NCI-H748 treated with DMSO at 0.1 percent for 48 hours (cell line): ENCODE measurements at places on chromosomes 16 and 17.

DNA sequence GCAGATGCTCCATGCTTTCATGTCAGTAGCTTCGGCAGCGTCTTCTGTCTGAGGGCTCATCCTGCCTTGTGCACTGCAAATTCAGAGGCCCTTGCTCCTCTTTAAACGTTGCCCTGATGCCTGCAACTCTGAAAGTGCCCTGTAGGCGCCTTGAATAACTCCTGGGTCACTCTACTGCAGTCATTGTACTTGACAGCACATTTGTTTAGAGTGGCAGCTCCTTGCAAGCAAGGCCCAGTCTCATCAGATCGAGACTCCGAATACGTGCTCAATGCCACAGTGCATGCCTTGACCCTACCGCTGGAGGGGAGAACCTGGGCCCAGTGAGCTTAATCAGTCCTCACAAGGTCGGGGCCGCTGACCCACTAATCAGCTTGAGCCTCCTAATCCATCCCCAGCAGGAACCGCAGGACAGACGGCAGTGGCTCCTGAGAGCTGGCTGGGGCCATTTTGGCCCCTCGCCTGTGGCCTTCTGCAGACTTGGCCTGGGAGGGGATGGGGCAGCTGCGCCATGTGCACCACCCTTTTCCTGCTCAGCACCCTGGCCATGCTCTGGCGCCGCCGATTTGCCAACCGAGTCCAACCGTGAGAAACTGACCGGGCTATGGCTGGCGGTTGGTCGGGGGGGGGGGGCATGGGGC is at the start of gene PRCD:
Gene PRCD (plus strand): TSS at position 414 of the 641 bp plus-strand sequence. CDS start 98 bp downstream, at position 512.
- DNase-seq = no peak

DNA sequence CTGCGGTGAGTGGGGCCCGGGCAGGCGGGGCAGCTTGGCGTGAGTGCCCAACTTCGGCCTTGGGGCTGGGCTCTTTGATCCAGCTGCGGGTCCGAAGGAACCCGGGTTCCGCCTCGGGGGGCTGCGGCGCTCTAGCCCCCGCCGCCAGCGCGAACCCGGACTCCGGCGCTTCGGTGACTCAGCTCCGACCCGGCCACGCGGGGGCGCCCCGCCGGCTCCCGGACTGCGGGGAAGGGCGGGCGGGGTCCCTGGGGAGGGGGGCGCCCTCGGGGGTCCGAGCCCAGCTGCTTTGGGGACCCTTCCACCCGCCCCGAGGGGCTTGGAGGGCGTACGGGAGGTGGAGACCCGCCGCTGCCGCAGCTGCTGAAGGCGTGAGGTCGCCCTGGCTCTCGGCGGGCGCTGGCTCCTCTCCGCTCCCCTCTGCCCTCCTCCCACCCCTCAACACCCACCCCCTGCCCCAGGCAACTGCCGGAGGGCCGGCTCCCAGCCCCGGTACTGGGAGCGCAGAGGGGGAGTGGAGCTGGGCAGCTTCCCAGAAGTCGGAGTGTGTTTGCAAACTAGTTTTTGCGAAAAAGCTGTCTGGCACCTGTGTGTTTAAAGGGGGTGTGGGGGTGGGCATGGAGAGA is 516 bp downstream of the CPNE2 start:
- DNase-seq = no peak

DNA sequence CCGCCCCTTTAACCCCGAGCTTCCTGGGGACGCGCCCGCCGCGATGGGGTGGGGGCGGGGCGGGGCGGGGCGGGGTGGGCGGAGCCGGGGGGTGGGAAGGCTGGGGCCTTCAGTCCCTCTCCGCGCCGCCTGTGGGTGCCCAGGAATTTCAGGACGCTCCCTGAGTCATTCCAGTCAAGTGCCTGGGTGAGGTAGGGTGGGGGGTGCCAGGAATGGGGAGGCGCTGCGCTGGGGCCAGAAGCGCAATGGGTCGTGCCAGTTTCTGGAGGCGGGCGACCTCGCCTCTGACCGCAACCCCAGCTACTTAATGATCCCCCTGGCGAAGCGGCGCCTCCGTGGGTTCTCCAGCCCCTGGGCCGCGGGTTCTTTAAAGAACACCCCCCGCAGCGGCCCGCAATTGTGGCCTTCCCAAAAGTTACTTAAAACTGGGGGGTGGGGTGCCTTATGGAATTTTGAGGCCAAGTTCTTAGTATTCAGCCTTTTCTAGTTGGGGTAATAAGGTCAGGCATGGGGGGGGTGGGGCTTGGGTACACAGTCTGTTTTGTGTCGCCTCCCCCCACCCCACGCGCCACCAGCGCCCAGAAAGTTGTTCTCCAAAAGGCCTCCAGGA is 826 bp upstream of the GSE1 start:
- DNase-seq = peak; percentile 29

- no peak for DNase-seq
Observed at GRCh38 chr17:512311-512710, 159.7 kb upstream of the RPH3AL start.

GRCh38 chr17:8745586-8746500 is 1.2 kb upstream of the CCDC42 start:
- DNase-seq = peak; percentile 60

DNA sequence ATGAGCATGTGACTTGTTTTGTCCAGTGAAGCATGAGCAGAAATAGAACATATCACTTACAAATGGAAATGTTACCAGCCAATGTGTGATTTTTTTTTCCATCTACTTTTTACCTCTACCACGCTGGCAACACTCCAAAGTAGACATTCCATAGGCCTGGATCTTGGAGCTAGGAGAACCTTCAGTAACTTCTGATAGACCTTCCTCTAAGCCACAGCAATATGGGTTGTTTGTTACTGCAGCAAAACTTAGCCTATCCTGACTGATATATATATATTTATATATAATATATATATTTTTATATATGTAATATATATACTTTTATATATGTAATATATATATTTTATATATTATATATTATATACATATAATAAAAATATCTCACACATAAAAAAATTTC is 284.4 kb upstream of the XYLT1 start:
- no peak for DNase-seq

GRCh38 chr16:1561836-1562235 is 28.4 kb downstream of the TMEM204 start:
- DNase-seq = no peak

- DNase-seq = no peak
Observed at GRCh38 chr17:17845046-17845775, 8.4 kb upstream of the SREBF1 start.

GRCh38 chr16:85236818-85237150 is 124.5 kb upstream of the CIBAR2 start:
- no peak for DNase-seq

- DNase-seq = peak; percentile 80
Observed at GRCh38 chr17:32755045-32755805, 121.7 kb downstream of the MYO1D start.

DNA sequence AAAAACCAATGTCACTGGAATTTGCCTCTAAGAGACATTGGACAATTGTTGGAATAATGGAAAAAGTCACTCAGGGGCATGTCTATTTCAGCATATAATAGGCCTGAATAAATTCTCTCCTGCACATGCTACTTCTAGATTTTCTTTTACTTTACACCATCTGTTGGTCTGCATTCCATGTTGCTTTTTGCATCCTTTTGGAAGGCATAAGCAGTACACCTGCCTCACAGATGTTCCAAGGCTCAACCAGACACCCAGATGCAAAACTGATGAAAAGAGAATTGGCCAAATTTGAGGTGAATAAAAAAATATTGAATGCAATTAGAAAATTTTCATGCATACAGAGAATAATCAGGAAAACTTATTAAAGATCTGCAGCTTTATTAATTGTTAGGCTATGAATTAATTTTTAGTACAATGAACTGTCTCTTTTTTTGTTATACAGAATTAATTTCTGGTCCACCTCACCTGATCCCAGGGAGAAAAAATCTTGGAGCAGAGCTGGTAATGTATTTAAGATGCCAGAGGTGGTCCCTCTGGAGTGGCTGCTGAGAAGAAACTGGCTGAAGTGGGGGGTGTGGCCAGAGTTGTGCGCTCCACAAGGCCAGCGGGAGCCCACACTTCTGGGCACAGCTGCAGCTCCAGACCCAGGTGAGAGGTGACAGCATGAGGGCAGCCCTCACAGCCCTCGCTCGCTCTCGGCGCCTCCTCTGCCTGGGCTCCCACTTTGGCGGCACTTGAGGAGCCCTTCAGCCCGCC is 778.6 kb downstream of the CDH11 start:
- DNase-seq = no peak

DNA sequence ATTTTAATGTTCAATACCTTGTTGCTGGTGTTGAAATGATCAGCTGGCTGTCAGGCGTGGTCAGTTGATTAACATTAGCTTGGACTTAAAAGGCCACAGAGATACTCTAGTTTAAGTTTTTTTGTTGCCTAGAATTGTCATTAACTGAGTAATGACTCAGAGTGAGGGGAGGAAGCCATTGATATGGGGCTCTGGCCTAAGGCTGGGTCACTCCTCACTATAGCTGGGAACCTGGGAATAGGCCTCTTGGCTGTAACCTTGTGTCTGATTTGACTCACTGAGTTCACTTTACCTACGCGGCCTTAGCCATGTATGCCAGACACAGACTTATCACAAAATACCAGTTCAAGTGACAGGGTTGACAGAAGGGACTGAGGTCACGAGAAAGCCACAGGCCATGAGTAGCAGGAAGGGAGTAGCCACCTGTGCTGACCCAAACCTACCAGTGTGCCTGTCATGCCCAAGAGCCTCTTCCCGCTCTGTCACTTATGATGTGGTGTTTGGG is 37.9 kb upstream of the ADCY7 start:
- DNase-seq = no peak

DNA sequence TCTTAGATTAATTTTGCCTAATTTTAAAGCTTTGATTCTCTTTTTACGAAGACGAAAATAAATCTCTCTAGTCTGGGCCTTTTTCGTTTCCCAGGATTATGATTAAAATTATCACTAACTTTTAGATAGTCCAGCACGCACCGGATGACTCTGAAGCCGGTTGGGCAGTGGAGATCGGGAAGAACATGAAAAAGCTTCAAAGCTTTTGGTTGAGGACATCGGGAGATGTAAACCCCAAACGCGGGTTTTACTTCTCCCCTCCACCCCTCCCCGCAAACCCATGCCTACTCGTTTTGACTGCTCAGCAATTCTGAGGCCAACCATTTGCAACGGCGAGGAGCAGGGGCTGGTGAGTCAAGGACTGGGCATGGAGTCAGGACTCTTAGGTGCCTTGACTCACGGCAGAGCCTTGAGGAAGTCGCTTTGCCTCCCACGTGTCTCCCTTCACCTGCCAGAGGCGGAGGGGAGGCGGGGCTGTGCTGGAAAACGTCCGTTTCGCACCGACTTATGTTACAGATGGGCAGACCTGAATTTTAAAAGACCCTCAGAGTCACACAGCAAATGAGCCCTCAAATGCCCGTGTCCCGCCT is 989 bp upstream of the DUSP14 start:
- peak; percentile 49 for DNase-seq

GRCh38 chr17:31688701-31689100 is 170.3 kb downstream of the COPRS start:
- DNase-seq = no peak

DNA sequence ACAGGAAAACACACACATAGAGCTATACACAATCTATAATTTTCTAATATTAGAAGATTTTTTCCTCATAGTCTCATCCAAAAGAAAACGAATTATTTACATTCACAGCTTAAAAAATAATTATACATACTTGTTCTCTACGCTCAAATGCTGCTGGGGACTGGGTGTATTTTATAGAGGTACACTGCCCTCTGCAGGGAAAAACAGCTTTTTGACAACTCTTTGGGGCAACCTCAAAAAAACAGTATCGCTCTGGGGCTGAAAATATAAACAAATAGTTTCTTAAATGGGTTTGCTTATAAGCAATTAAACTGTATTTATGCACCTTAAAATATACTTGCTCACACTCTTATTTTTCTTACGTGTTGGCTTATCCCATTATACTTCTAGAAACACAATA is 261.8 kb upstream of the PSMD7 start:
- peak; percentile 23 for DNase-seq

- no peak for DNase-seq
Observed at GRCh38 chr16:56651586-56651985, at the start of gene MT1B. MT1B (plus strand) TSS chr16:56651886; CDS start chr16:56651954, 68 bp downstream.

GRCh38 chr16:9365370-9365728 is 273.9 kb downstream of the HAPSTR1 start:
- no peak for DNase-seq

DNA sequence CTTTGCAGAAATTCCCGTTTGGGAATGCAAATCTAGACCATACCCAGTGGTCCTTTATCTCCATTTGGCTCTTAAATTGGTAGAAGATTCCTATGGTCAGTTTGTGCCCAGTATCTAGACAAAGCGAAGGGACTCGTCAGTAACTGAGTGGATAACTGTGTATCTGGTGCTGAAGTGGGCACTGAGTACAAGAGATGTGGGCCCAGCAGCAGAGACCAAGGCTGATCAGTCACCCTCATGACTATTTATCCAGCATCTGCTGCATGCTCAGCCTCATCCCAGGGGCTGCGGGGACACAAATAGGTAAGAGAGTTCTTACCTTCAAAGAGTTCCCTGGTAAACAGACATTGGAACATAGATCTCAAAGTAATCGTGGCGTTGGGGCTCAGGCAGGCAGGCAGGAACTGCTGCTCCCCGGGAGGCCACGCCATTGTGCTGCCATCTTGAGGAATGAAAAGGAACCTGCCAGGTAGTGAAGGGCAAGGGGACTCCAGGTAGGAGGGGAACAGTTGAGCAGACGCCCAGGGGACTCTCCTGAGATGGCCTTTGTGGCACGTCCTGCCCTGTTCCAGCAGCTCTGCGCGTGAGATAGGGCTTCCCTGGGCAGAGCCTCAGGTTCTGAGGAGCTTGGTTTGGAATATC is 10.3 kb downstream of the NT5M start:
- peak; percentile 24 for DNase-seq

GRCh38 chr16:51621610-51622009 is 470.5 kb upstream of the SALL1 start:
- no peak for DNase-seq

DNA sequence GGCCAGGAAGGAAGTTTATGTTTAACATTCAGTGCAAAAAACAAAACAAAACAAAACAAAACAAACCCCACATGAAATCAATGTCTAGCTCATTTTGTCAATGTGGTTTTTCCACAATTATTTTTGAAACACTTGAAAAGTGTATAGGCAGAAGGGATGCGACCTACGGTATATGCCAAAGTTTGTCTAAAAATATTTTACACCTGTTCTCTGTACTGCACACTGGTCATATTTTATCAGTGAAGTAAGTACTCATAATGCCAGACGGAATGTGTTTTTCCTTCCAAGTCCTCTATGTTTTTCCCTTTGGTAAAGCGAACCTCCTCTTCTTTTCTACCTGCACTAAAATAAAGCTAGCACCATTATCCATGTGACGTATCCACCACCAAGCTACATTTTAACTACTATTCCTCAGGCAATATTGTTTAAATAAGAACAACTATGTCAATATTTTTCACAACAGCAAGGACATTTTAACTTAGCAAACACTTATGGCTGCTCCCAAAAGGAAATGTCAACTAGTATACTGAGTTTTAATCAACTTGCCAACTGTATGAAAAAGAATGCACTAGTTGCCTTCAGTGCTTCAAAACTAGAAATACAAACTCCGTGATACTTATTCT is 10.3 kb downstream of the TOB1 start:
- no peak for DNase-seq
